ENCODE measurements at places on chromosomes 13 and 19.

DNA sequence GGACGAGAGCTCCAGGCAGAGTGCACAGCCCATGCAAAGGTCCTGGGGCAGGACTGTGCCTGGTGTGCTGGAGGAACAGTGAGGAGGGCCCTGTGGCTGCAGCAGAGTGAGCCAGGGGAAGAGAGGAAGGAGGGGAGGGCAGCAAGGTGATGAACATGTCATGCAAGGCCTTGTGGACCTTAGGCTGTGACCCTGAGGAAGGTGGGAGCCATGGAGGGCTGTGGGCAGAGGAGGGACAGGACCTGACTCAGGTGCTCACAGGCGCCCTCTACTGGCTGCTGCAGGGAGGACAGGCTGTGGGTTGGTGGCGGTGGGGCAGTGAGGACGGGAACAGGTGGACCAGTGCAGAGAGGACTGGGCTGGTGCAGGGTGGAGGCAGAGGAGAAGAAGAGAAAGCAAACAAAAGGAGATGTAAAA is 170.3 kb downstream of the PTPRS start:
- DNase-seq: no peak

DNA sequence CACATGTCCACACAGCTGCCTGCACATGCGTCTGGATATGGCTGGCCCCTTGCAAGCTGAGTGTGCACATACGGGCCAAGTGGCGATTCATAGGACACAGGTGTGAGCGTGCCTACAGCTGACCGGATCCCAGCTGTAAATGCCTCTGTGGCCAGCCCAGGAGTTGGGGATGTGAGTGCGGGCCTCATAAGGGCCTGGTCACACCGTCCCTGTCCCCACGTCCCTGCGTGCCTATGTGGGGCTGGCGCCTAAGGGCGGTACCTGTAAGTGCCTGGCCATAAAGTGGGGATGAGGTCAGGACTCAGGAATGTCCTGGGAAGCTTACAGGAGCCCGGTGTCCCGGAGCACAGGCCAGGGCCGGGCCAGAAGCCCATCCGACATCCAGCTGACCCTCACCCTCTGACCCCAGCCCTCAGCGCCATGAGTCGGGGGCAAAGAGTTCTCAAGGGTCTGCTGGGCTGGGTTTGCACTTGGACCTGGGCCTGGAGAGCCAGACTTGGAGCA is 1.3 kb upstream of the ARHGAP45 start:
- DNase-seq: no peak

DNA sequence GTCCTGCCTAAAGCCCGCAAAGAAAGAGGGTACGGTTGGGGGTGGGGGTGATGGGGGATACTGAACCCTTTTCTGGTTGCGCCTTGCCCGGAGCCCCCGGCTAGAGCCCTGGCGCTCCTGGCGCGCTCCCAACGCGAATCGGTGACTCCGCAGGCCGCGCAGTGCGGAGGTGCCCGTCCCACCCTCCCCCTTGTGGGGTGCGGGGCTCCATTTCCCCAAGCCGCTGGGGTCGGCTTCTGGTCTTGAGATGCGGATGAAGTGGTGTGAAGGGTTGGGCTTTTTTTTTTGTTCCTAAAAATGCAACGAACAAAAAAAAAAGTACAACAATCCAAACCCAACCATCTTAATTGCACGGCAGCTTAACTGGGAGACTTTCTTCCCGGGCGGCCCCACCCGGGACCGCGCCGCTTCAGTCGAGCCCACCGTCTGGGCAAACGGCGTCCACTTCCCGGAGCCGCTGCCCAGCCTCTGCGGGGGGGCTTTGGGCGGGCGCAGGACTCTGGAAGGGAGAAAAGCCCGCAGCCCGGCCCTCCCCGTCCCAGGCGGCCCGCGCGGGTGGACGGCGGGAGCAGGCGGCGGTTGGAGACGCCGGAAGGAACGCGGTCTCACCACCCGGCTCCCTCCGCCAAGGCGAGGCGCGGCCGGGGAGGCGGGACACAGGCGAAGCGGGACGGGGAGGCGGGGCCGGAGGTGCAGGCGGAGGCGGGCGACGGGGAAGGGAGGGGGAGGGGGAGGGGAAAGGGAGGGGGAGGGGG is 504 bp upstream of the TRIM13 start:
- peak; percentile 86 for DNase-seq

DNA sequence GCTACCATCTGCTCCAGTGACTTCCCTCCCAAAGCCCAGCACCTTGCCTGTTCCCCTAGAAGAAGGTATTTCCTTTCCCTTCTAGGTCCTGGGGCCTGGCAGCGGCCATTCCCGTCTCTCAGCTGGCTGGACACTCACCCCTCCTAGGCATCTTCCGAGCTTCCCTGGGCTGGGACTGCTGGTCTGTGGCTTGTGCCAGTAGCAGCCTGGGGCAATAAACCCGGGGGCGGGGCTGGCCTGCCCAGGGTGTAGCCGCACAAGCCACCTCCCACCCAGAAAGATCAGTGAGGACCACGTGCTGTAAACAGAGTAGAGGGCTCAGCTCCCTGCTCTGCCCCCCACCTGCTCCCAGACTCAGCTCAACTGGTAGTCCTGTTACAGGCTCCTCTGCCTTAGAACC is 15.0 kb downstream of the LIPE start:
- DNase-seq: peak; percentile 73

- DNase-seq: no peak
Measured at GRCh38 chr13:101988140-101988539, 413.7 kb downstream of the FGF14 start.

DNA sequence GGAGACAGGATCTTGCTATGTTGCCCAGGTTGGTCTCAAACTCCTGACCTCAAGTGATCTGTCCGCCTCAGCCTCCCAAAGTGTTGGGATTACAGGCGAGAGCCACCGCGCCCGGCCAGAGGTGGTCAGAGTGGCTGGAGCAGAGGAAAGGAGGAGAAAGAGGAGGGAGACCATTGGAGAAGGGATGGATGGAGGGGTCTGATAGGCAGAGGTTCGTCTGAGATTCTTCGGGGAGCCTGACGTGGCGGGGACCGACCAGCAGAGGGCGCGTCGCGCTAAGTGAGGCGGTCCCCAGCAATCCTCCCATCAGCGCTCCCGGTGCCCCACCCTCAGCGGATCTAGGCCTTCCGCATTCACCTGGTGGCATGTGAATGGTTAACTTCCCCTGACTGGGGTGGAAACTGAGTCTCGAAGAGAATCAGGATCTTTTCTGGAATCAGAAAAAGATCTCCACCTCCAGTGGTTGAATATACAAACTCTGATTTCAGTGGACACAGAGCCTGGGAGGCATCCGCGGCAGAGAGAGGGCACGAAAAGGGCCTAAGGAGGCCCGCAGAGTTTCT is 8.8 kb downstream of the GTPBP3 start:
- no peak for DNase-seq

DNA sequence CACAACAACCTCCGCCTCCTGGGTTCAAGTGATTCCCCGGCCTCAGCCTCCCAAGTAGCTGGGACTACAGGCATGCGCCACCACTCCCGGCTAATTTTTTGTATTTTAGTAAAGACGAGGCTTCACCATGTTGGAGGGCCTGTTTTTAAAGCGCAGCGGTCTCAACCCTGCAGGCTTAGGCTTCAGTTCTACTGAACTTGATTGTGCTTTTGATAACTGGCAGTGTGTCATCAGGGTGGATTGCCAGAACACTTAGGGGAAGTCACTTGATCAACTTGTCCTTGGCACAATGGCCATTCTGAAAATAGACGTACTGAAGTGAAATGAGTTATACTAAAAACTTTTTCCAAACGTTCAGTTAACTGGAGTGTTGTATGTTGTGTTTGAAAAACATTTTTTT is 472.2 kb downstream of the KLF5 start:
- DNase-seq: no peak

- no peak for DNase-seq
Measured at GRCh38 chr13:108154421-108154858, 60.9 kb downstream of the LIG4 start.

DNA sequence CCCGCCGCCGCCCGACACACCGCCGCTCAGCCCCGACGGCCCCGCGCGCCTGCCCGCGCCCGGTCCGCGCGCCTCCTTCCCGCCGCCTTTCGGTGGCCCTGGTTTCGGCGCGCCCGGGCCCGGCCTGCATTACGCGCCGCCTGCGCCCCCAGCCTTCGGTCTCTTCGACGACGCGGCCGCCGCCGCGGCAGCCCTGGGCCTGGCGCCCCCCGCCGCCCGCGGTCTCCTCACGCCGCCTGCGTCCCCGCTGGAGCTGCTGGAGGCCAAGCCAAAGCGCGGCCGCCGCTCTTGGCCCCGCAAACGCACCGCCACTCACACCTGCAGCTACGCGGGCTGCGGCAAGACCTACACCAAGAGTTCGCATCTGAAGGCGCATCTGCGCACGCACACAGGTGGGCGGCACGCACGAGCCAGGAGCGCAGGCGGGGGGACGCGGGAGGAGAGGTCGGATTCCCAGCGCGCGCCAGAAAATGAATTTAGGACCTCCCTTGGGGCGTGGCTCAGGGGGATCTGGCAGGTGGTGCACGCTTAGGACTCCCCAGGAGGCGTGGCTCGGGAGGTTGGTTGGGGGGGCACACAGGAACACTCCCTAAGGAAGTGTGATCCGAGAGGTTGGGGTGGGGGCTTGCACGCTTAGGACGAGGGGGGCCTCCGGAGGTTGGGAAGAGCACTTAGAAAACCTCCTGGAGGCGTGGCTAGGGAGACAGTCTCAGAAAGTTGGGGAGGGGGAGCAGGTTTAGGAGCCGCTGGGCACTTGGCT is 1.2 kb downstream of the KLF2 start:
- DNase-seq: no peak

DNA sequence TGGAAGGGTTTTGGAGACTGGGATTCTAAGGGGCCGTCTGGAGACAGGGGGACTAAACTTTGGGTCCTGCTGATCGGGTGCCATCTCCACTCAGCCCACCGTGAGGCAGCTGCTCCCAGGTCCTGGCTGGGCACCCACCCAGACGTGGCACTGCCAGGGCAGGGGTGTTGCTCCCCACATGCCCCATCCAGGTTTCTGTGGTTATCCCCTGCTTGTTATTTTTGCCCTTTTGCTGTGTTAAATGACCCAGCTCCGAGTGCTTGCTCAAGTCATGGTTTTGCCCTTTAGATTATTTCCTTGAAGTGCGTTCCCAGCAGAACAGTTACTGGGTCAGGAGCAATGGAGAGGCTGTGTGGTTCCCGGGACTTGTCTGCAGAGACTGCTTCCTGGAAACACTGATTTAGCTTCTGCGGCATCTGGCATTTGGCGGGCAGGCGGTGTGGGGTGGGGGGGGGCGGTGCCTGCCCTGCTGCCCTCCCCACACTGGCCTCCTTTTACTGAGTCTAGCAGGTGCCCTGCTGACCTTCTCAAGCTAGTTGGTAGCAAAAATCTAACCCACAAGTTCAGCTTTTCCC is 1.9 kb downstream of the RAB11B start:
- peak; percentile 15 for DNase-seq

- DNase-seq: peak; percentile 48
Measured at GRCh38 chr19:14517446-14517839, 754 bp downstream of the DNAJB1 start.

- DNase-seq: no peak
Measured at GRCh38 chr13:45119469-45119990, 780 bp upstream of the GTF2F2 start.
